Stimulated activated CD4-positive, alpha-beta T cell treated with anti-CD3 and anti-CD28 coated beads, Interleukin-4, amount 100 ng/mL, for 4 hours (primary cell): ENCODE measurements at places on chromosomes 7 and 10.

GRCh38 chr7:116952635-116953371 lies 498 bp upstream of the ST7 start:
- DNase-seq = no peak

GRCh38 chr10:22874189-22874854 lies 53.5 kb upstream of the ARMC3 start:
- no peak for DNase-seq

- DNase-seq = no peak
These were observed 650.5 kb downstream of the SORCS3 start for GRCh38 chr10:105291571-105291970.

DNA sequence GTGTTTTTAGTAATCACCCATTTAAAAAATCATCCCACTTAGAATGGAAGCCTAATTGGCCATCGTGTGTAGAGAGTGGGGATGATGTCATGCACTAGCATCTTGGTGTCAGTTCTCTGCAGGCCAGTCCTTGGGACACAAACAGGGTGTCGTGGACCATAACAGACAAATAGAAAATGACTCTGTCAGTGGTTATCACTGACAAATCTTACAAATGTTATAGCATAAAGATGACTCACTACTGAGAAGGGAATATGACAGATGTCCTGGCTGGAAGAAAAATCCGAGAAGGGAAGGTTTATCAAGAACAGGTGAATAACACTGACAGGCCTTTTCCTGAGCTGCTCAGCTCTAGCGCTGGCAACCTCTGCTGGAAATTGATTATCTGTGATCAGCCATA lies 10.6 kb downstream of the CABCOCO1 start:
- DNase-seq = no peak
